ENCODE measurements at places on chromosomes 7 and 10.

DNA sequence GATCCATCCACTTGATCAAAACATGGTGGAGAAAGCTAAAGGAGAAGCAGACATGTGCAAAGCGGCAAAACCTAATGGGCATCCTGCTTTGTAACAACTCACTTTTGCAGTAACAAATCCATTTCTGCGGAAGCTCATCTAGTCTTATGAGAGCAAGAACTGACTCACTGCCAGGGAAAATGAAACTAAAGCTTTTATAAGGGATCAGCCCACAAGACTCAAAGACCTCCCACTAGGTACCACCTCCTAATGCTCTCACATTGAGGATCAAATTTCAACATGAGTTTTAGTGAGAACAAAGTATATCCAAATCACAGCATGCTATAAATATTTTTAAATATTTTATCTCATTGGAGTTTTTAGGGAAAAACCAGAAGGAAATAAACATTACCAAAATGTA lies 120.1 kb upstream of the GNAI1 start:
- DNase-seq = peak; percentile 91

DNA sequence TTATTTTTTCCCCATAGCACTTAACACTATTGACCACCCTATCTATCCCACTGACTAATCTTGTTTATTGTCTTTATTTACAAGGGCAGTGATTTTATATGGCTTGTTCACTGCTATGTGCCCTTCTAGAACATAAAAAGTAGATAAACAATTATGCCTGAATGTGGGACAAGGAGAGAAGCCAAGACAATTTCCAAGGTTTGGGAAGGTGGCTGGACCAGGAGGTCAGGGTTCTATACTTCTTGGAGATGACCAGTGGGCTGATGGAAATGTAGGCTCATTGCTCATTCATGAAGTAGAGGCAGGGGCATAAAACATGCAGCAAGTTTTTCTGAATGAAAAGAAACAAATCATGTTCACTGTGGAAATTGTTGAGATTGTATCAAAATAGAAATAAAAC lies 11.5 kb downstream of the IGFBP3 start:
- DNase-seq = no peak

GRCh38 chr7:131688738-131689661 lies 132.6 kb upstream of the PODXL start:
- DNase-seq = peak; percentile 80

DNA sequence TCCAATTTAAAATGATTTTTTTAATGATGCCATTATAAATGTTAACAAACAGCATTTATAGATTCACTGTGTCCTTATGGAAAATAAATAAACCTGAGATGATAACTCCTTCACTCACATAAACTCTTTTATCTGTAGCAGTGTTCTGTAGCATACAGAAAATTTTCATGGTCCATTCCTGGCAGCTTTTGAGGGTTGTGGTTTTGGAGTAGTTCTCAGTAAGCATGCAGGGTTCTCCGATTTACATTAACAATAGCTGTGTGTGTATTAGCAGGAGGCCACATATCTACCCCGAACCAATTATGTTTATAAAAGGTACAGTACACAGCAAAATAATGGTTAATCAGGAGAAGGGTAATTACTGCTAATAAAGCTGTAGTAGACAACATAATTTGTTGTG lies 162.7 kb downstream of the CDCA7L start:
- no peak for DNase-seq

DNA sequence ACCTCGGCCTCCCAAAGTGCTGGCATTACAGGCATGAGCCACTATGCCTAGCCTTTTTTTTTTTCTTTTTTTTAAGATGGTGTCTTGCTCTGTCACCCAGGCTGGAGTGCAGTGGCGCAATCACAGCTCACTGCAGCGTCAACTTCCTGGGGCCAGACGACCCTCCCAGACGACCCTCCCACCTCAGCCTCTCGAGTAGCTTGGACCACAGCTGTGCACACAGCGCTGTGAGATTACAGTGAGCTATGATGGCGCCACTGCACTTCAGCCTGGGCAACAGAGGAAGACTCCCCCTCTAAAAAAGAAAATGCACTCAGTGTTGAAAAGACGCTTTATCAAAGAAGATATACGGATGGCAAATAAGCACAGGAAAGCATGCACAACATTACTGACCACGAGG lies 16.5 kb upstream of the WIPI2 start:
- DNase-seq = no peak

GRCh38 chr10:45377858-45378257 lies 3.8 kb downstream of the ALOX5 start:
- DNase-seq = no peak

- DNase-seq = no peak
Observed at GRCh38 chr7:89312551-89312950, 517.0 kb upstream of the TEX47 start.

- no peak for DNase-seq
Observed at GRCh38 chr7:124532166-124532565, 233.4 kb downstream of the GPR37 start.

DNA sequence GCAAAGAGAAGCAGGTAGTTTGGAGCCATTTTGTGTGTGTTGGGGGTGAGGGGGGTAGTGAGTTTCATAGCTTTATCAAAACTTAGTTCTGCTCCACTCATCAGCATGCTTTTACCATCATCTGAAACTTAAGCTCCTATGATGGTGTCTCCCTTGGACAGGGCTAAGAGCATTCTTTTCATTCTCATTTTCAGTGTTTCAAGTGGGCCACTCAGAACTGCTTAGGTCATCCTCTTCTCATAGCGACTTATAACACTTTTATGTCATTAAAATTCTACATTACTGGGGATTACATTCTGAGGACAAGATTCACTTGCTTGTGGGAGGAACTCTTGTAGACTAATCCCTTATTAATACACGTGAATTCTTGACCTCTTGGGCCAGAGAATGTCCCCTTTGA lies 649.4 kb downstream of the SUGCT start:
- no peak for DNase-seq

GRCh38 chr7:78879206-78879605 lies 574.3 kb downstream of the MAGI2 start:
- no peak for DNase-seq

- DNase-seq = no peak
Observed at GRCh38 chr10:117441361-117441760, 66.1 kb upstream of the PDZD8 start.

DNA sequence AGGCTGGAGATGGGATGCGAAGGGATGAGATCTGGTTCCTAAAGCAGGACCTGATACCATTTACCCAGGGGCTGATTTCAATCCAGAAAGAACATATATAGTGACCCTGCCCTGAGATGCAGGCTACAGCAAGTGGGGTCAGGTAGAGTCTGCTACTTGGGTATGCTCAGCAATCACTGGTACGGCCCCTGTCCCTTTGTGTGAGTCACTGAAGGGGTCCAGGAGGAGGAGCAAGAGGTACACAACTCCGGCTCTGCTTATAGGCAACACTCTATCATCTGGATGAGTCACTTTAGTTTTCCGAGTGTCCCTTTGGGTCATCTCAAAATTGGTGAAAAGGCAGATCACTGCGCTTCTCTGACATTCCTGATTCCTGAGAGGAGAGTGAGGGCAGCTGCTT lies 79.6 kb upstream of the SORCS1 start:
- no peak for DNase-seq

- no peak for DNase-seq
Observed at GRCh38 chr7:131882321-131882720, 325.9 kb upstream of the PODXL start.

- no peak for DNase-seq
Observed at GRCh38 chr7:34973400-34973760, 63.9 kb downstream of the DPY19L1 start.

DNA sequence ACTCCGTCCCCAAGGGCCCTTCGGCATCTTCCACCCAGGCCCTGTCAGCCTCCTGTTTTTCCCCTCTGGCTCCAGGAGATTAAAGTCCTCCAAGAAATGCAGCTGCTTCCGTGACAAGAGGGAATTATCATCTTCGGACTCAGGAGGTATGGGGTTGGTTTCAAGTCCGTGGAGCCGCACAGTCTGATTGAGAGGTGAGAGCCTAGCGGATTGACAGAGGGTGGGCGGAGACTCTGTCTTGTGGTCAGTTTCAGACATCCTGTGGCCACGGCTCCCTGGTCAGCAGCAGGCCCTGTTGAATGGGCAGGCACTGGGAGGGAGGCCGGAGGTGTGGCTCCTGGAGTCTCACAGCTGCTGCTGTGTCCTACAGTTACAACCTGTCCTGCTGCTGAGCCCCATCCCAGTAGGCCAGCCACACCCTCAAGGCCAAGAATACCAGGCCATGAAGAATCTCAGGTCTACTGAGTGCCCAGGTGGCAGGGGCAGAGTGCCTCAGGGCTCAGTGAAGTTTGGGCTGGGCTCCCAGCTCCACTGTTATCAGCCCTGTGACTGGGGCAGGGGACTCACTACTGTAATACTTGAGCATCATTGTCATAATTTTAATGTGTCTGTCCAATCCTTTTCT lies 49.3 kb upstream of the ZNF716 start:
- DNase-seq = no peak

DNA sequence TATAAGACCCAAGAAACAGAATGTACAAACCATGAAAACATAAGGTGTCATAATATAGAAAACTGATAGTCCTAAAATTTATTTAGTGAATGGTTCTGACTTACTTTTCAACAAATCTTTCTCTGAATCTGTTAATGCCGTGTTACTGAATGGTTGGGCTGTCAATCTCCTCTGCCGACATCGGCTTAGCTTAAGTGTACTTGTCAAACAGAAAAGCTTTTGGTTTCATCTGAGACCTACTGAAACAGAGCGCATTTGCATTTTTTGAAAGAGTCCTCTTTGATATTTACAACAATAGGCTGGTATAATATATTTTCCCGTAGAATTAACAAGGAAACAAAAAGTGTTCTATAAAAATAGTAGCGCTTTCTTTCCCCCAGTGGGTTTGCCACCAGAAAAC lies 120.9 kb upstream of the ZNF804B start:
- DNase-seq = no peak

DNA sequence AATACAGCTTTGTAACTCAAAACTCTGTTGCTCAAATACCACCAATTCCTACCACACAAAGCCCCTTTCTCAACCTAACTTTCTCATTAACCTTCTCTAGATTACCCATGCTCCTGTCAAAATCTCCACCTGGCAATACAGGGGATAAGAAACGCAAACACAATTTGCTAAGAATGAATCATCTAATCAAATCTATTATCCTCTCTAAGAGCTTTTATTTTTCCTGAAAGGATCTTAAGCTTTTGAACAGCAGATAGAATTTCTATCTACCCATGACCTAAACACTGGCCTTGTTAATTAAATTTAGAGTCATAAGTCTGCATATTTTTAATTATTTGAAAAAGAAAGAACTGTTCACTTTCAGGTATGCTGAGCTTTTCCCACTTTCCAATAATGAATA lies 98.3 kb downstream of the HBP1 start:
- no peak for DNase-seq

DNA sequence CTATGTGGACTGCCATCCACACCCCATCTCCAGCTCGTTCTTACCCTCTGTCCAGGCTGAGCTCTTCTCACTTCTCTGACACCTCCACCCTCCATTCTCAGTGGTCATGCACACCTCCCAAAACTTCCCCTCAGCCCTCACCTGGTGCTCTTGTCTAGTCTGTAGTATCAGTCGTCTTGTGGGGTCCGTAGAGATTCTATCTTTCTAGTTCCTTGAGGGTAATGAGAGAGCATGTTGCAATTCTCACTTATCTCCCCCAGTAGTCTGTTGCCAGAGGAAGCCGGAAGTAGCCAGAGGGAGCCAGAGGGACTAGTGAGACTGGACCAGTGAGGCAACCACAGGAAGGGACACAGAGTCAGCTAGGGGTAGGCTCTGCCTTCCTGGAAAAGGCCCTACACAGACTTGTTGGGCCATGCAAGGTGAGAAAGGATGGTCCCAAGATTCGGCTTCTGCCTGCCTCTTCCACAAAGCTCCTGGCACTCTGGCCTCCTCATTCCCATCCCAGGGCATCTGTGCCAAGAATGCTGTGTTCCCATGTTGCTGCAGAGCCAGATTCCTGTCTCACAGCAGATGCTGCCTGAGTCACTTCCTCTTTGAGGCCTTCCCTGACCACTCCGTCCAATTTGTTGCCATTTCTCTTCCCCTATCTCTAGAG lies 50.6 kb upstream of the DUSP5 start:
- peak; percentile 60 for DNase-seq

DNA sequence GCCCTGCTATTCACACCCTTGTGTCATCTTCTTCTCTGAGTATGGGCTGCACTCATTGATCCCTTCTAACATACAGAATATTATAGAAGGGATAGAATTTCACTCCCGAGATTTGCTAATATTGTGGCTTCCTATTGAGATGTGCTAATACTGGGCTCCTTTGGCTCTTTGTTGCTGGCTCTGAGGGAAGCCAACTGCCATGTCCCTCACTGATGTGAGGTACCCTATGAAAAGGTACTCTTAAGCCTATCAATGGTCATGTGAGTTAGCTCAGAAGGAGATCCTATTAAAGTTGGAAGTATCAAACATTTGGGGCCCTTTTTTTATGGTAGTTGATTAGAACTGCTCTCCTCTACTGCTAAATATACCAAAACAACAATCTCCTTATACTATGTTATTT lies 665.2 kb upstream of the ZWINT start:
- DNase-seq = no peak

DNA sequence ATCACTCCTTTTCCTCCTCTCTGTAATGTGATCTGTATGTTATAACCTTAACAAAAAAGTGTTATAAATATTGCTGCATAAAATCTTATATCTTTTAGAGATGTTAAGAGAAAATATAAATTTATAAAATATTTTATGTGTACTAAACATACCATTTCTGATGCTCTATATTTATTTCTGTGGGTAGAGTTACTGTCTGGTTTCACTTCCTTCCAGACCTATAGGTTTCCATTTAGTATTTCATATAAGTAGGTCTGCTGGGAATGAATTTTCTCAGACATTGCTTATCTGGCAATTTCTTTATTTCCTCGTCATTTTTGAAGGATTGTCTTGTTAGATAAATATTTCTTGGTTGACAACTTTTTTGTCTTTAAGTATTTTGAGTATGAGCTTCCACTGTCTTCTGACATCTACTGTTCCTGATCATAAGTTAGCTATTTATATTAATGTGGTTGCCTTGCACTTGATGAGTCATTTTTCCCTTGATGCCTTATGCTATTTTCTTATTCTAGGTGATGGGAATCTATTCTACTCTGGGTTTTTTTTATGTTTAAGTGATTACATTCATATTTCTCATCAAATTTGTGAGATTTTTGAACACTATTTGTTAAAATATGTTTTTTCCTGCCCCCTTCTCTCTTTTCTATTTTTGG lies 11.2 kb upstream of the THSD7A start:
- DNase-seq = no peak

DNA sequence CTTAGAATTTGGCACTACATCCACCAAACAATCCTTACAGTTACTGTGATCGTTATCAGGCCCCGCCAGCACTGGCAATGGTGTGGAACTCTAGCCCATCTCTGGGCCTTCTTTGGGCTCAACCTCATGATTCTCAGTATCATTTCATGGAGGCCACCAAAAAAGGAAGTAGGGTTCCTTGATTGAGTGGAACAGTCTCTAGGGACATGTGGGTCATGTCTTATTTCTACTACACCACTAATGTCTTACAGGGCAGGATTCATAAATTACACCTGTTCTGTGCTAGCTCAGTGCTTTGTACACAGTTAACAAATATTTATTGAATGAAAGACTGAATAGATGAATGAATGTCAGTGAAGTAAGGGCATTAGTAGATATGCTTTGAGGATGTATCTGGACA lies 53.9 kb downstream of the AP3M1 start:
- DNase-seq = no peak

GRCh38 chr10:127278001-127278400 lies 81.6 kb upstream of the INSYN2A start:
- no peak for DNase-seq

Data from A673 (cell line).